ENCODE measurements at places on chromosomes 5 and 9.
A peak's percentile ranks its signal among the peaks of the same experiment; 100 is the strongest.

GRCh38 chr5:62149879-62150278 is 156.1 kb upstream of the KIF2A start:
- DNase-seq: no peak

DNA sequence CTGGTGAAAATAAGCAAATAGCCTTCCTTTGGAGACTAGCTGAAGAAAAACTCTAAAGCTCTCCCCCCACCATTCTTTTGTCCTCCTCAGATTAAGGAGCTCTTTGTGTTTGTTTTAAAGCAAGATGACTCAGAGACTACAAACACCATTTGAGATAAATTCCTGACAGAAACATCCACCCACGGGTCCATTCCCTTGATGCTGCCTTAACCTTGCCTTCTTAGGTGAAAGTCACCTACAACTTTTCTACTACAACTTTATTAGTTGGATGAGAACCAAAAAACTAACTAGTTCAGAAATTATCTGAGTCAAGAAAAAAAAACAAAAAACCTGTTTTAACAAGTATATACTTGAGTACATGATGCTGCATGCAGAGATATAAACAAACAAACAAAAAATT is 831.1 kb downstream of the NR2F1-AS1 start:
- no peak for DNase-seq

DNA sequence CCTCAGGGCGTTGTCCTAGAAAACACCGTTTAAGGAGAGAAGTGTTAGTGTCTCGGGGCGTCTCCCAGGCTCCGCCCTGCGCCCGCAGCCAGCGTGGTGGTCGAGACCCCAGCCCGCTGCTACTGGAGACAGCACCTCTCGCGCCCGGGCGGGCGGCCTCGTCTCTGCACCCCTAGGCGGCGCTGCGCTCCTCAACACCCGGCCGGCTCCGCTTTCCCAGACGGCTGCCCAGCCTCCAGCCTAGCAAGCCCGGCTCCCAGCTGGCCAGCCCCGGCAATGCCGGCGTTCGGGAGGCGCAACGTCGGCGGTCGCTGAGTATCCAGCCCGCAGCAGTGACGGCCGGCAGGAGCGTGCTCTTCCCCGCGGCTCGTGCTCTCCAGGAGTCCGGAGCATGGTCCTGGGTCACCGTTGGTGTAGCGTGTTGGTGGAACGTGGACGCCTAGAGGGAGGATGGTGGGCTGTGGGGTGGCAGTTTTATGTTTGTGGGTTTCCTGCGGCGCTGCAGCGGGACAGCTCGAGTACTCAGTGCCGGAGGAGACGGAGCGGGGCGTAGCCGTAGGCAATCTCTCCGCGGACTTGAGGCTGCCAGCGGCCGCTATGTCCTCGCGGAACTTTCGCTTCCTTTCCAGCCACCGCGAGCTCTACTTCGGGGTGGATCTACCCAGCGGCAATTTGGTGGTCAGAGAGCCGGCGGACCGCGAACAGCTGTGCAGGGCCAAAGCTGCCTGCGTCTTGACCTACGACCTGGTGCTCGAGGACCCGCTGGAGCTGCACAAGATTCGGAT is 536 bp downstream of the PCDHAC1 start:
- DNase-seq: peak; percentile 64

- no peak for DNase-seq
Measured at GRCh38 chr9:3903906-3904305, 378.1 kb upstream of the RFX3 start.
